ENCODE measurements at places on chromosomes 7 and 10.
A peak's percentile ranks its signal among the peaks of the same experiment; 100 is the strongest.

DNA sequence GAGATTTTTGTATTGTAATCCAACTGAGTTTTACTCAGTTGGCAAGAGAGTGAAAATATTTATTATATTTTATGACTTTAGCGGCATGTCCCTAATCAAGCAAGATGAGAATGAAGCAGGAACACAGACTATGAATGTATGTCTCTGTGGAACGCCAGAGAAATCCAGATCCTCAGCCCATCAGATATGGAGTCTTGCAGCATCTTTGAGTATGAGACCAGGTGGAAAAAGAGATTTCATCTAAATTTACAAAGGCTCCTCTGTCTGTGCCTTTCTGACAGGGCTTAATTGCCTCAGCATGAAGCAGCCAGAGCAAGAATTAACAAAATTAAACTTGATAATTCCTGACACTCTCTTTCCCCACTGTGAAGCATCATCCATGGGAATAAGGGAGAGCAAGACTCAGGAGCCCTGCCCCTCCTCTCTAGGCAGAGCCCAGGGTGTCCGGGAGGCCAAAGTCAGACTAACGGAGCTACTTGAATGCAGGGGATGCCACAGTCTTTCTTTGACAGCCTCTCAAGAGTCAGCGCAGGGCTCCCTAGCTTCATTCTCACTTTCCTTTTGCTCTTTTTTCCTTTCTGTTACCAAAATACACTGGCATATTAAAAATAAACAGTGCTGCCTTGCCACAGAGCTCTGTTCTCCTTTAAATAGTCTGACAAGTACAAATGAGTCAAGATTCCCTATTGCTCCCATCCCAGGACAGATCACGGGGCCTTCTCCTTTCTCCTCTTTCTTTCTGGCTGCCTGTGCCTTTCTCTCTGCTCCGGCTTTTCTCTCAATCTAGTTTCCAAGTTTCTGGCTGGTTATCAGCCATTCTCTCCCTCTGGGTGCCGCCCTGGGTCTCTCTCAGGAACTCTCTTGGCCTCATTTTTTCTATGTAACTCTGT lies 132.2 kb upstream of the INHBA start:
- DNase-seq: no peak

GRCh38 chr7:106166651-106167342 lies 54.7 kb upstream of the SYPL1 start:
- peak; percentile 28 for DNase-seq

DNA sequence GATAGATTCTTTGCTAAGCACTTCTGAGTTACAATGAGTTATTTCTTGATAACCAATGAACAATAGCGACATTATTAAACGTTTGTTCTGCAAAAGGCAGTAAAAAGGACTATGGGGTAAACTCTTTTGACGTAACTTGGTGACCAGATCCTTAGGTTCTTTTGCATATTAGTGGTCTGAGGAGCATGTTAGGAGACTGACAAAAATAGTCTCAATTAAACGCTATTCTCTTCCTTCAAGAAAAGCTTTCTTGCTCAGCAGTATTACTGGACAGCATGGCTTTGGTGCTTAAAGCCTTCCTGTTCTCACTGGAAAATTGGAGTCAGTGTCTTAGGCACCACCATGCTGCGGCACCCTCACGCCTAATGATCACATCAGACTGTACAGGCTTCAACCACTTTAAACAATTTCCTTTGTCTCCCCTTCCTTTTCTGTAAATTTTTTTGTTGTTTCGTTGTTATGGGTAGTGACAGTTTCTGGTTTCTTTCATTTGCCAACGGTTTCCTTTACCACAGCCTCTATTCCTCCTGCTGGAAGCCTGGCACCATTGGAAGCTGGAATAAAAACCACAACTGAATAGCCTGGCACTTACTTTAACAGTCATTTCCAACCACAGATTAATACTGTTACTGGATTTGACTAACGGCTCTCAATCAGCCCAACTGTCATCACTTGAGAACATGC lies 49.2 kb upstream of the FAM133B start:
- no peak for DNase-seq

DNA sequence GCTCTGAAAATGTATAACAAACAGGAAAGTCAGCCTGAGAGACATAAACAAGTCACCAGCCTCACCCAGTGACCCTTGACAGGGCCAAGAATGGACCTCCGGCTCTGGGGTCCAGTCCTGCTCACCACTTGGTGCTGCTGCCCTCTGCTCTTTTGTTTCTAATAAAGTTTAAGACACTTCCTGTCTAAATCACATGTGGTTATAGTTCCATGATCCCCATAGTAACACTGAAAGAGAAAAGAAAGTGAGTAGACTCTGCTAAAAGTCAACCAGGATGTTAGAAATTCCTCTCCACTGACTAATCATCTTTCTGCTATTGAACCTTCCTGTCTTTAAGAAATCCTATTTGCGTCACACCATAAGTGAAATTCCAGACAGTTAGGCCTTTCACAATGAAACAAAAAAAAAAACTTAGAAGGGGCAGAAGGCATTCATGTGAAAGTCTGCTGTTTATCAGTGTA lies 179.2 kb upstream of the BET1 start:
- DNase-seq: peak; percentile 30

GRCh38 chr10:132294561-132295318 lies 13.0 kb downstream of the STK32C start:
- DNase-seq: no peak

- no peak for DNase-seq
These were observed 15.1 kb upstream of the SVIL start for GRCh38 chr10:29649561-29650551.

DNA sequence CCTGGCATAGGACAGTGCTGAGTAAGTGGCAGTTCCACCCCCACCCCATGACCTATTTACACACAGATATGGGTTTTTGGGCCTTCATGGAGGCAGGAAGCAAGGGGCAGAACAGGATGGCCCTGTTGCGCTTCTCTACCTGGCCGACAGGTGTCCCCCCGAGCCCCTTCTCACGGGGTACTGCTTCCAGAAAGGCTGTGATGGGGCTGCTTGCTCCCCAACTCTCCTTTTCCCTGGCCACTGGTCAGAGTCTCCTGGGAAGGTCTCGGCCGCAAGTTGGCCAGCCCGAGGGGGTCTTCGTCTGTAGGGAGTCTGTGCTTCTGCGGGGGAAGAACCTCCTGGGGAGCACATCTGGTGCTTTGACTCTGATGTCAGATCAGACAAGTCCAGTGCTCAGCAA lies 139.8 kb upstream of the TNS3 start:
- DNase-seq: no peak

GRCh38 chr10:5614155-5614721 lies 52.2 kb downstream of the ASB13 start:
- no peak for DNase-seq

GRCh38 chr7:153430931-153431330 lies 621.3 kb upstream of the DPP6 start:
- peak; percentile 63 for DNase-seq

DNA sequence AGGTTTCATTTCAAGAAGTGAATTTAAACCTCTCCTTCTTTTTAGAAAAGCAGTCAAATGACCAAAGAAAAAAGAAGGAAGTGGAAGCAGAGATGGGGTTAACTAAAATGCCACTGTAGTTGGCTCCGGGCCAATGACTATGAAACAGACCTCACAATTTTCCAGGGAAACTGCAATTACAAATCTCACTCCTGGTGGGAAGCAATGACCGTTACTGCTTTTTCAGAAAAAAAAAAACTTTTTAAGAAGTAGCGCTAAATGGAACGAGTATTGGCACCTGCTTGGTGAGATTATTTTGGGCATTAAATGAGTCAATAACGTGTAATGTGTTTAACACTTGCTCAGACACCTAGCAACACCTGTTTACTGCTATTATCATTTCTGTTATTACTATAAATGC lies 1.2 kb downstream of the SFRP4 start:
- DNase-seq: no peak

DNA sequence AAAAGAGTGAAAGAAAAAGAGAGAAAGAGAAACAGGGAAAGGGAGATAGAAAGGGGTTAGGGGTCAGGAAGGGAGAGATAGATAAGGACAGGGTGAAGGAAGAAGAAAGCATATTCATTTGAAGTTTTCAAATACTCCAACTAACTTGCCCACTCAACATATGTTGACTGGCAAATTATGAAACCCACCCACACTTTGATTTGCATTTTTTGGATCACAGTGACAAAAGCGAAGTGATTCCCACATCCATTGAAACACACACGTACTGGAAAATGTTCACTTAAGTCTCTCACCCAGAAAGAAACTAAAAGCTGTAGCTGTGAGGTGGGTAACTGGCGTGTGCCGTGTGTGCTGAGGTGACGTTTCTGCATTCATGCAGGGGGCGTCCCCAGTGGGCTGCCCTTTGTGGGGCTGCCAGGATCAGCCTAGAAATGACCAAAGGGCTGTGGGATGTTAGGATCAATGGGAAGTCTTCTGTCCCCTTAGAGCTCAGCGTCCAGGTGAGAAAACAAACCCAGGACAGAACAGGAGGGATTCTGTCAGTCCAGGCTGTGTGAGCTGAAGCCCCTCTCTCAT lies 134.9 kb upstream of the ADARB2 start:
- DNase-seq: no peak

DNA sequence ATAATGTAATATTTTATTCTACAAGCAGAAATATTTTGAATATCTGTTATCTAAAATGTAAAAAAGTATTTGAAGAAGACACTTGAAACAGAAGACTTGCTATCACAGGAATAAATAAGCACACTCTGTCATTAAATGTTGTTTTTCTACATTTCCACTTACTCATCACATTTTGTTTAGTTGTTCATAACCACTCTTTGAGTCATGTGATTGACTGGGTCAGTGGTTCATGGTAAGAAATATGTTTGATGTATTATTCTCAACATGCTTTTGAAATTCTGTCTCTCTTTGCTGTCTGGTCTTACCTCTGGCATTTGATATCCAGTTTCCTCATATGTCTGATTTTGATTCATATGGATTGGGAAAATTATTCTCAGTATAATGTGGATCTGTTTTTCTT lies 171.8 kb downstream of the SUGCT start:
- no peak for DNase-seq

- no peak for DNase-seq
These were observed 10.8 kb upstream of the SFRP5 start for GRCh38 chr10:97782455-97783228.

GRCh38 chr7:106448992-106449859 lies 164.4 kb upstream of the NAMPT start:
- DNase-seq: no peak

GRCh38 chr7:876972-877311 lies 588 bp downstream of the GET4 start:
- DNase-seq: no peak

DNA sequence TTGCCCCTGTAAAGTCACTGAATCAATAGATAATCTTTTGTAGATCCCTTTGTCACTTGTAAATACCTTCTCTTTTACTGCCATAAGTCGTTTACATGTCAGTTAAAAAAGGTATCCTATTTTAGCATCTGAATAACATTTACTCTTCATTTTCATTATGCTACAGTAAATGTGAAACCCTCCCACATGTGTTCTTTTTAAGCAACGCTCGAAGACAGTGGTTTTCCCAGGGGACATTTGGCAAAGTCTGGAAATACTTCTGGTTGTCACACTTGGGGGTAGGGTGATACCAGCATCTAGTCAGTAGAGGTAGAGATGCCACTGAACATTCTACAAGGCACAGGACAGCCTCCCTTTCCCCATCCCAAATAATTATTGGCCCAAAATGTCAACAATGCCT lies 23.7 kb downstream of the ATAD1 start:
- DNase-seq: no peak

Measured in iPS DF 19.7 (cell line).